Natural killer cell treated with Interleukin-12 subunit alpha and Interleukin-12 subunit beta and Interleukin-15 and Interleukin-18, amount 100 ng/mL, for 72 hours (primary cell): ENCODE measurements at places on chromosomes 16 and 17.
A peak's percentile ranks its signal among the peaks of the same experiment; 100 is the strongest.

GRCh38 chr17:74442670-74443515 is 11.0 kb downstream of the GPRC5C start:
- DNase-seq = no peak

- DNase-seq = no peak
Observed at GRCh38 chr16:76409706-76410105, 132.5 kb downstream of the CNTNAP4 start.

DNA sequence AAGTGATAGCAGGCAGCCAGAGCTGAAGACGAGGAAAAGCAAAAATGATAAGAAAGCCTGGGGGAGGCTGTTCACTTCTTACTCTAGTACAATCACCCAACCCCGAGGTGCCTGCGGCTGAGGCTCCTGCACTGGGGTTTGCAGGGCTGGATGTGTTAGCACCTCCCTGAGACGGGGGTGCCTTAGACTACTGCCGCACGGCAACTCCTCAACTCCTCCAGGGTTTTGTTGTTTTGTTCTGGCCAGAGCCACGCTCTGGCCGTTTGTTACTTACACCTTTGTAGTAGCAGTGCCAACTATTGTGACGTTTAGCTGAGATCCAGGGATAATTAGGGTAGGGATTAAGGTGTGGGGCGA is 51.5 kb downstream of the LDHD start:
- DNase-seq = peak; percentile 75

GRCh38 chr17:30372755-30373154 is 6.0 kb upstream of the CPD start:
- DNase-seq = no peak

GRCh38 chr16:79599837-79600637 is 500 bp downstream of the MAF start:
- DNase-seq = peak; percentile 68

DNA sequence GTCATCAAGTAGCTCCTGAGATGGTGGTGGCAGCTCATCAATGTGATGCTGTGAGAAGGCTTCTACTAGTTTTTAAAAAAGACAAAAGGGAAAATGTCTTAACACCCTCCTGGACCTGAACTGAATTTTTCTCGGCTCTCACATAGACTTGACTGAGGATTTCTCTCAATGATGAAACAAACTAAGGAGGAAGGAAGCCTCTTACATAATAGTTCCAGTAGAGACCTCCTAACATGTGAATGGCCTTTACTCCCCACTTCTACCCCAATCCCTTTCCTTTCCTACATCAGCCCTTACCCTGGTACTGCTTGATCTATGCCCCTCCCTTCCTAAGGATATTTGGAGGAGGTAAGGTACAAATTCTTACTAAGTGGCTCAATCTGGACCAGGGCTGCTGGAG is 54.8 kb upstream of the MTMR4 start:
- no peak for DNase-seq

- no peak for DNase-seq
Observed at GRCh38 chr17:42518046-42518754, 17.8 kb upstream of the NAGLU start.

GRCh38 chr16:86577314-86577971 is 906 bp upstream of the FOXL1 start:
- DNase-seq = no peak

DNA sequence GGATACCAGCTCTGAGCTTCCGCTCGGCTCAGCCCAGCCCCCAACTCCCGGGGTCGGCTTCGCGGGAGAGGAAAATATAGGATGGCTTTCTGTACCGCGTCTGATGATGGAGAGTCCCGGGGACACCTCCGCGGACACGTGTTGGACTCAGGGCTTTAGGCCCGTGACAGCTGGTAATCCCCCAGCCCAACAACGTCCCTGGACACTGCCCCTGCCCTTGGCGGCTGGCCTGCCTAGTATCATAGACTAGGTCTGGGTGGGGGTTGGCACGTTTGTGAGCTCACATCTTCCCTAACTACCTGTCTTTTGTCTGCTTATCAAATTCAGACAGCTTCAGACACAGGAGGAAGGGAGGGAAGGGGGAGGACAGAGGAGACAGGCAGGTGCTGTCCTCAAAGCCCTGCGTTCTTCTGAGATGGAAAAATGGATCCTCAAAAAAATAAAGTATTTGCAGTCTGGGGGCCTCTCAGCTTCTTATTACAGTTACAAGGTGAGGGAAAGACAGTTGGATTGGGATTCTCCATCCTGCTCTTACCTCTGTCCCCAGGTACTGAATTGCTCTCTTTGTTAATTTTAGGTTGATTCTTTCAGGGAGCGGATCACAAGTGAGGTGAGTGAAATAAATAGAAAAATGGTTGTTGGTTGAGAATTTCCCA is 698 bp downstream of the PSME3 start:
- no peak for DNase-seq

GRCh38 chr16:72751076-72751475 is 296.9 kb downstream of the ZFHX3 start:
- no peak for DNase-seq

DNA sequence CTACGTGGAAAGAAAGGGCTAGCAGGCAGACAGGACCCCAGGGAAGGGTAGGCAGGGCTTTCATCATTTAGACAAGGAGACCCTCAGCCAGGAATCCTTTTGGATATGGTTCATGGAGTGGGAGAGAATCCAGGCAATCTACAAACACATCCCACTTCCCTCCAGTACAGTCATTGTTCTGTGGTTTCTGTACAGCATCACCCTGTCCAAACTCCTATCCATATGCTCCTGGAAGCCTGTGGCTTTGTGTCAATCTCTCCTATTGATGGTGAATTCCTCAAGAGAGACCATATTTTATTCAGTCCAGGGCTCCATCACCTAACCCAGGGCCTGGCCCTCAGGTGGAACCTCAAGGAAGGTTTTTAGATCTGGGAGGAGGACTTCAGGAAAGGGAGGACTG is 99.2 kb downstream of the SPACA3 start:
- DNase-seq = no peak

DNA sequence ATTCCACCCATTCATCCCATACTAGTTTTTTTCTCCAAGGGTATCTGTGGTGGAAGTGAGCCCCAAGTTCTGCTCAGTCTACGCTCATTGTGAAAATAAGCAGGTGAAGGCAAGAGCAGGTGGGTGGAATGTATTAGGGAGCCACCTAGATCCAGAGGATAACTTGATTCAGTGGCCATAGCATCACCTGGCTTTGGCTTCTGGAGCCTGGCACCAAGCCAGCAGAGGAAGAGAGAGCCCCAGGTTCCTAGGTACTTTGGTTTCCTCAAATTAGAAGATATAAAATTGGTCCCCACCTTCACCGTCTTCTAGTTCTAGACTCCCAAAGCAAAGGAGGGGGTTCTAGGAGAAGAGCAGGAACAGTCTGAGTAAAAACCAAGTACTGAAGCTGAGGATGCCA is 4.1 kb downstream of the FXR2 start:
- no peak for DNase-seq

- peak; percentile 94 for DNase-seq
Observed at GRCh38 chr17:3693829-3694231, 2.1 kb downstream of the P2RX5 start.

DNA sequence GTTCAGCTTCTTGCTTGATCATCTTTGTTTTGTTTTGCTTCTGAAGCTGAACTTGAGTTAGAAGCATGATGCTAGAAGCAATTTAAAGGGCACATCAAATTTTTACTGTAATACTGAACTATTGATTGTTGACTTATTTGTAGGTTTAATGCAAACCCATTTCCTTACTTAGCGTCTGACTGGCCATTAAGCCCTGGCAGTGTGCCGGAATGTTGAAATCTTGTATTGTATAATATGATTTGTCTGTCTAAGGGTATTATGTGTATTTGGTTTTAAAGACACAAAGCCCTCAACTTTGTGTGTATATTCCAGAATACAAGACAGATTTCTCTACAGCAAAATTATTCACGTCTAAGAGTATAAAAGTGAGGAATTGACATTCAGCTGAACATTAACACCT is 39.7 kb downstream of the NUP93 start:
- DNase-seq = no peak

DNA sequence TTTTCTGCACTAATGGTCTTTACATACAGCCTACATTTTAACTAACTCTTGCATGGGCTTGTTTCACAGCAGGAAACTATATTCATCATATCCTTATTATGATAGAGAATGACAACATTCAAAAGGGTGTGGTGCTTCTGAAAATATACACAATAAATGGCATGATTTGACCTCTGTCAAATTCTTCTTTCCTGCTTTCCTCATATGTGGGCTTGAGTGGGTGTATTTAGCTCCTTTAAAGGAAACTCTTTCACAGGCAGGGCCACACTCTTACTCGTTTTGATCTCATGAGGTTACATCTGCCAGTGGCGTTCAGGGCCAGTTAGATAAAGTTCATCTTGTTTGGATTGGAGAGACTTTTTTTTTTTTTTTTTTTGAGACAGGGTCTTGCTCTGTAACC is 6.1 kb downstream of the SLC35G3 start:
- DNase-seq = no peak
